Fibroblast of villous mesenchyme (primary cell): ENCODE measurements at places on chromosomes 12 and 14. TPM values are rescaled to one million over a fixed set of nuclear protein-coding genes. Genes with fewer than 3 reads are reported as not detected.

UBE3B gene
- total RNA-seq = 34.1 and 51.4 TPM in 2 replicates

CCDC196 gene
- total RNA-seq = not detected in 2 replicates

POLR3B gene
- total RNA-seq = 15.1 and 16.8 TPM in 2 replicates

SRSF9 gene
- 148 and 192 TPM in 2 replicates for total RNA-seq

PTGDR gene
- total RNA-seq = 0.32 TPM in 1 of 2 replicates, not detected in the other

- no peak for DNase-seq
Measured at GRCh38 chr14:83611906-83612390, 1918.0 kb upstream of the FLRT2 start.

GRCh38 chr12:69570545-69571399, 14.5 kb upstream of the CCT2 start:
- DNase-seq = peak; percentile 81

DNA sequence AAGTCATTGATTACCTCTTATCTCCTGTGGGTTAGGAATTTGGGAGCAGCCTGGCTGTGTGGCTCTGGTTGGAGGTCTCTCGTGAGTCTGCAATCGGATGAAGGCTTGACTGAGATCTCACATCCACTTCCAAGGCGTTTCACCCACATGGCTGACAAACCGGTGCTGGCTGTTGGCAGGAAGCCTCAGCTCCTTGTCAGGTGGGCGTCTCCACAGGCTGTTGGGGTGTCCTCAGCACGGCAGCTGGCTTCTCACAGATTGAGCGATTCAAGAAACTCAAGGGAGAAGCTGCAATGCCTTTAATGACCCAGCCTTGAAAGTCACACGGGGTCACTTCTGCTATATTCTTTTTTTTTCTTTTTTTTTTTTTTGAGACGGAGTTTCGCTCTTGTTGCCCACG, 28.6 kb upstream of the CORO1C start:
- no peak for DNase-seq

DNA sequence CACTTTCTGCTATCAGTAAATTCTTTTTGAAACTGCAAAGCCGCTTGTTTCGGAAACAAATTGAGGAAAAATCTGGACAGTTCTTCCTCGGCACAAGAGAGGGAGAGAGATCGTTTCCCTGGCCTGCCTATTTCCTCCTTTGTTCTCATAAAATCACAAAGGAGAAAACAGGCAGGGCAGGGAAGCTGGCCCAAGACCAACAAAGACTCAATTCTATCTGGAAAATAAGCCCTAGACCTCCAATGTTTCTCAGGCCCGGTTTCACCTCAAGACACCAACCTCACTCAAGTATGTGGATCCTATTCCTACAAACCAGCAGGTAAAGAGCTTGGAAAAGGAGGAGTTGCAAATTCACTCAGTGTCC, 19.5 kb downstream of the DICER1 start:
- no peak for DNase-seq

GRCh38 chr12:72018036-72018435, 79.4 kb downstream of the TPH2 start:
- no peak for DNase-seq

- peak; percentile 98 for DNase-seq
Measured at GRCh38 chr12:31896514-31897039, 62.6 kb upstream of the RESF1 start.

GRCh38 chr14:100711493-100711892, 15.2 kb upstream of the DLK1 start:
- DNase-seq = no peak
